Fibroblast of lung (primary cell): ENCODE measurements at places on chromosomes 2 and 18. TPM values are rescaled to one million over a fixed set of nuclear protein-coding genes. Genes with fewer than 3 reads are reported as not detected.

The ADAM17 gene
- 49.1 and 69.9 TPM in 2 replicates for total RNA-seq

DNA sequence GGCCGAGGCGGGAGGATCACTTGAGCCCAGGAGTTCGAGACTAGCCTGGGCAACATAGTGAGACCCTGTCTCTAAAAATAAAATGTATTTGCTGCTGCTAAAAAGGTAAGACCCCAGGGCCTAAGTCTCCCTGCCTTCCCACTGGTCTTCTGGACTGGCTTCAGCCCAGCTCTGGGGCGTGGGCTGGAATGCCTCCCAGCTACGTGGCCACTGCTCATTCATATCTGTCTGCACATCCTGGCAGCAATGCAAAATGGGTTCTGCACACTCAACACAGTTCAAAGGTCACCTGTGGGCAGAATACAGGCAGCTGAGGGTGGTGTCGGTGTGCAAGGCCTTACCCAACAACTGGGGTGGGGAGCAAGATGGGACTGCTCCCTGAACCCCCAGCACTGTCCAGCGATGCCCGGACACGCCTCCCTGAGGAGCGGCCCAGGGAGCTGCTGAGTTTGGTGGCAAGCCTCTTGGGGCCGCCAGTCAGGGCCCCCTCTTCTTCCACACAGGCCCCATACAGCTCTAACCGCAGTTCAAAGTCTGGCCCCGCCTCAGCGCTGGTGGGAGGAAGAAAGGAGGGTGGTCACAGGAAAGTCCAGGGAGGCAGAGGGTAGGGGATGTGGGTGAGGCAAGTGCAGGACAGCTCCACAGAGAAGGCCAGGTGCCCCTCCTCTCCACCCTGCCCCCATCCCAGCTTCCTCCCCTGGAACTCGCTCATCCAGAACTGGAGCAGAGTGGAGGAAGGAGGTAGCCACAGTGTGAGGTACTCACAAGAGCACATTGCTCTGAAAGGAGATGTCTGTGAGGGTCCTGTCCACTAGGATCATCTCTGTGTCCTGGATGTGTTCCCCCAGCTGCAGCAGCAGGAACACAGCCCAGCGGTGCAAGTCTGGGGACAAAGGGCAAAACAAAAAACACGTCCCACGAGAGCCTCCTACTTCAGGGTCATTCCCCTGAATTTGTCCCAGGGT, 8.2 kb downstream of the WDR54 start:
- no peak overlapping the region for H3K4me3 ChIP-seq
- no peak for DNase-seq
- H3K27me3 ChIP-seq = no peaks in the 10 kb centered on the region
- peaks cover 16% of the 10 kb centered on the region for H3K36me3 ChIP-seq
- H3K27ac ChIP-seq = no peak overlapping the region
- H3K4me1 ChIP-seq = peaks cover 2% of the 10 kb centered on the region

The DSEL gene
- 51.1 and 157 TPM in 2 replicates for total RNA-seq

DNA sequence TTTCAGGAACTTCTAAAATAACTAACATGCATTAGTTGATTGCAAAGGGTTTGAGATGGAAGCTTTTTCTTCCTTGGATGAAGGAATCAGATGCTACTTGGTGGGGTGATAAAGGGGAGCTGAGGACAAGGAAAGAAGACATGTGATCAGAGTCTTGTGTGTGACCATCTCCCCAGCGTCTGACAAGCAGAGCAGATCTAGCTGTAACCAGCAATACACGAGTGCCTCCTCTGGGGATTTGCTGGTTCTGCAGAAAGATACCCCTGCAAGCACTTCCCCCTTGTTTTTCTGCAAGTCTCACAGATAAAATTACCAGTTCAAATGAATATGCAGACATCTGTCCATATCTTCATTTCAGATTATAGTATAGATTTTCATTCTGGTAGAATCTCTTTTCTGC, 2.7 kb downstream of the CDH7 start:
- H3K36me3 ChIP-seq = no peaks in the 10 kb centered on the region
- no peak overlapping the region for H3K27ac ChIP-seq
- DNase-seq = peak; percentile 5
- H3K27me3 ChIP-seq = no peaks in the 10 kb centered on the region

The PKDCC gene
- 63.9 and 70.1 TPM in 2 replicates for total RNA-seq

DNA sequence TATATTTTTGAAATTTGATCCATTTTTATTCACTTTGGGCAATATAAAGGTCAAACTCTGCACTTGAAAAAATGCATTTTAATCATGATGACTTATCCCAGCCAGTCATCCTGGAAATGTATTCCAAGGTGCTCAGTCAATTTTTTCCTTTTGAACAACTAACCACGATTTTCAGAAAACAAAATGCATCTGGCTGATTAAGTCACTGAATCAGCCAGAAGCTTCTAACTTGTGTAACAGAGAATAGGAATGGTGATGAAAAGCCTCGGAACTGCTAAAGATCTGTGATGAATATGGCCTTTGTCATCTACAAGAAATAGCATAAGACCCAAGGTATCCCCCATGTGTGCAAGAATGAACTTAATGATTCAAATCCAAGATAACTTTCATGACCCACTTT, 572.7 kb downstream of the EPHA4 start:
- no peaks in the 10 kb centered on the region for H3K4me1 ChIP-seq
- H3K27ac ChIP-seq = no peak overlapping the region
- no peaks in the 10 kb centered on the region for H3K27me3 ChIP-seq
- DNase-seq = no peak
- H3K4me3 ChIP-seq = no peak overlapping the region

- H3K27me3 ChIP-seq = no peaks in the 10 kb centered on the region
- H3K4me3 ChIP-seq = no peak overlapping the region
- H3K4me1 ChIP-seq = peaks cover 2% of the 10 kb centered on the region
- no peak for DNase-seq
- no peaks in the 10 kb centered on the region for H3K36me3 ChIP-seq
These were observed 3.2 kb upstream of the MREG start for GRCh38 chr2:216016581-216016980.

DNA sequence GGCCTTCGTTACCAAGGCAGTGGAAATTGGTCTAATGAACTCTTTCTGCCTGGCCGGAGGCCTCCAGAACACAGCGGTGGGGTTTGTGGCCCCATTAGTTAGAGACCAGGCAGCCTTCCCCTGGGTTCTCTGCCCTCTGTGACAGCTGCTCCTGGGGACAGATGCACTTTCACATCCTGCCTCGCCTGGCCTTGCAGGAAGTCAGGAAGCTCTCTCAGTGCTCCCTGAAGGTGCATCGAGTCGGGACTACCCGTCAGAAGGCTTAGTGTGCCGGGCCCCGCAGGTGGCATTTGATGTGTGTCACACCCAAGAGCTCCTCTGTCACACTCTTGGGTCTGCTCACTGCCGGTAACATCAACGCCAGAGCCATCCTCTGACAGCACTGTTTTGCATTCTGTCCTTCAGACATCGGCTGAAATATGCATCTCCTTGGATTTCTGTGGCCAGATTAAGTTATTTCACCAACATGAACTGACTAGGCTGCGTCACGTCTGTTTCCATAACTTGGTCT, 158.3 kb downstream of the LDLRAD4 start:
- no peaks in the 10 kb centered on the region for H3K27me3 ChIP-seq
- H3K4me1 ChIP-seq = peaks cover 6% of the 10 kb centered on the region
- H3K27ac ChIP-seq = no peak overlapping the region
- no peaks in the 10 kb centered on the region for H3K36me3 ChIP-seq

- H3K4me3 ChIP-seq = no peak overlapping the region
- H3K27ac ChIP-seq = no peak overlapping the region
- H3K4me1 ChIP-seq = no peaks in the 10 kb centered on the region
These were observed 229.4 kb upstream of the MYT1L start for GRCh38 chr2:2560374-2561015.

The CPO gene
- under 0.01 TPM in 1 of 2 replicates, not detected in the other for total RNA-seq

DNA sequence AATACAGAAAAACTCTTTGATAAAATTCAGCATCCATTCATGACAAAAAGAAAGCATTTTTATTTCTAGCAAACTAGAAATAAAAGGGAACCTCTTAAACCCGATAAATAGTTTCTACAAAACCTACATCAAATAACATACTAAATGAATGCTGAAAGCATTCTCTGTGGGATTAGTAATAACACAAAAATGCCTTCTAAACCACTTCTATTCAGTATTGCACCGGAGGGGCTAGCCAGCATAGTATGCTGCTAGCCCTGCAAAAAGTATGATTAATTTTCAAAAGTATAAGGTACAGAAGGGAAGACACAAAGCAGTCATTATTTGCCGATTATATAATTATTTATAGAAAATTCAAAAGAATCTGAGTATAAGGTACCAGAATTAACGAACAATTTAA, 145.2 kb downstream of the DTNB start:
- no peaks in the 10 kb centered on the region for H3K36me3 ChIP-seq
- no peak overlapping the region for H3K27ac ChIP-seq
- H3K4me1 ChIP-seq = no peaks in the 10 kb centered on the region

GRCh38 chr2:196205881-196206435, 34.6 kb upstream of the STK17B start:
- no peak overlapping the region for H3K4me3 ChIP-seq
- H3K4me1 ChIP-seq = no peaks in the 10 kb centered on the region
- H3K27me3 ChIP-seq = no peaks in the 10 kb centered on the region
- no peaks in the 10 kb centered on the region for H3K36me3 ChIP-seq
- peak; percentile 34 for DNase-seq

DNA sequence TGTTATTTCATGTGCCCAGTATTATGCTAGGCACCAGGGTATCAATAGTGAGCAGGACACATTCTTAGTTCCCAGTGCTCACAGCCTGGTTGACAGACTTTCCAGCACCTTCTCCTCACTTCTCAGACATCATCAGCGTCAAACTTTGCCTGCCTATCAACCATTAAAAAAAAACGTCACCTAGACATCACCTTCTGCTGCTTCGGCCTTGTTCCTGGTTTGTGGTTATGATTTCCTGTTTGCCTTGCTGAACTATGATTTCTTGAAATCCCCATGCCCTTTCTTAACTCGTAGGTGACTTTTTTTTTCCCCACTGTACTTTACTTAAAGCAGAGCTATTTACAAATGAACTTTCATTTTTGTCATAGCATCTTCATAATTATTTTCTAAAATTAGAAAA, 60.4 kb upstream of the NABP1 start:
- H3K27ac ChIP-seq = no peak overlapping the region
- H3K4me1 ChIP-seq = peaks cover 4% of the 10 kb centered on the region
- DNase-seq = no peak
- no peaks in the 10 kb centered on the region for H3K27me3 ChIP-seq
- H3K4me3 ChIP-seq = no peak overlapping the region
- H3K36me3 ChIP-seq = no peaks in the 10 kb centered on the region

- no peak overlapping the region for H3K27ac ChIP-seq
- no peaks in the 10 kb centered on the region for H3K36me3 ChIP-seq
- no peaks in the 10 kb centered on the region for H3K4me1 ChIP-seq
- no peak for DNase-seq
- H3K4me3 ChIP-seq = no peak overlapping the region
These were observed 73.3 kb upstream of the CABLES1 start for GRCh38 chr18:23062011-23062410.

The POTEI gene
- total RNA-seq = not detected in 2 replicates

The ONECUT2 gene
- under 0.01 TPM in 2 replicates for total RNA-seq

DNA sequence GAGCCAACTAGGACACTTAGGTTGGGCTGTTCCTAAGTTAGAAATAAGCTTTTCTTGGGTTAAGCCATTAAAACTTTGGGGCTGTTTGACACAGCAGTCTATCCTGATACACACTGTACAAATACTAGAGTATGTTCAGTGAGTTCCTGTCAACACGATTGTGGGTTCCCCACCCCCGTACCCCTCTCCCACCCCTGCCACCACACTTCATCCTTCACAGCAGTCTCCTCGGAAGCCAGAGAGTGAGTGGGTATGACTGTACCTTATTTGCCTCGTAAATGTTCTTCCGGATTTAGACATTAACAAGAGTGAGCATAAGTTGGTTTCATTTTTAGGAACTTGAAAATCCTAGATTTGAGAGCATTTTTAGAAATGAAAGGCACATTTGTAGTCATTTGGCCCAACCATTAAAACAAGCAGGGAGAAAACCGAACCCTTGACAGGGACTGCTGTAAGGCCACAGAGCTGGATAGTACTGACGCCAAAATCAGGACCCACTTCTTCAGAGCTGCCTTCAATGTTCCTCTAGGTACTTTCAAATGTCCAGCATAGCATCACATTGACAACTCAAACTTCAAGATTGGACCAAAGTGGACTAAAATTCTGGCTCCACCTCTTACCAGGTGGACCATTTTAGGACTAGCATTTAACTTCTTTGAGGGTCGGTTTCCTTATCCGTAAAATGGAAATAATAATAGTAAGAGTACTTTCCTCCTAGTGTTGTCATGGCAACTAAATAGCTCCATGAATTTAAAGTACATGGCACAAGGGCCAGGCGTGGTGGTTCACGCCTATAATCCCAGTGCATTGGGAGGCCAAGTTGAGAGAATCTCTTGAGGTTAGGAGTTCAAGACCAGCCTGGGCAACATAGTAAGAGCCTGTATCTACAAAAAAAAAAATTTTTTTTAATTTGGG, 166.3 kb upstream of the SERTAD2 start:
- no peak overlapping the region for H3K4me3 ChIP-seq
- no peak overlapping the region for H3K27ac ChIP-seq
- DNase-seq = no peak

DNA sequence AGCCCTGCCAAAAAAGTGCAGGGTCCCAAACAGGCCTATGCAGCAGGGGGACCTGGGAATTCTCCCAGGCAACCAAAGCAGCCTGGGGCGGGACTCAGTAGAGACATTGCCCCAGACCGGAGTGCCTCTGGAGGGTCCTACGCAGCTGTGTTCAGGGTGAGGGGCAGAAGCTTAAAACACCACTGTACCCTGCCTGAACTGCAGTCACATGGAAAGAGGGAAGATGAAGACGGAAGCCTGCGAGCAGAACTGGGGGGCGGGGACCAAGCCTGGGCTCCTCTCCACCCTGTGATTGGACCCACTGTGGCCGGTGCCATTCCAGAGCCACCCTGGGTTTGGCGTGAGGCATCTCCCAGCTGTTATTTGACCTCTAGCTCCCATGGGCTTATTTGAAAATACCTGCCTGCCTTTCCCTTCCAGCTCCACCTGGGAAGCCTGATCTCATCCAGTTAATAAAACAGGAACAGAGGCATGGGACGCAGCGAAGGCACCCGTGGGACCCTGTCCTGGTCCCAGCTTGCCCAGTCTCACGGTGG, 183.1 kb downstream of the SMAD2 start:
- DNase-seq = no peak
- H3K4me3 ChIP-seq = no peak overlapping the region
- H3K27ac ChIP-seq = no peak overlapping the region
- no peaks in the 10 kb centered on the region for H3K36me3 ChIP-seq
- no peaks in the 10 kb centered on the region for H3K27me3 ChIP-seq

The MAPK4 gene
- under 0.01 TPM in 1 of 2 replicates, not detected in the other for total RNA-seq

The AP1S3 gene
- 3.3 TPM in 2 replicates for total RNA-seq

GRCh38 chr2:240463274-240463865, 27.9 kb downstream of the GPC1 start:
- peaks cover 42% of the 10 kb centered on the region for H3K36me3 ChIP-seq
- no peaks in the 10 kb centered on the region for H3K27me3 ChIP-seq
- H3K4me1 ChIP-seq = no peaks in the 10 kb centered on the region
- no peak overlapping the region for H3K4me3 ChIP-seq

DNA sequence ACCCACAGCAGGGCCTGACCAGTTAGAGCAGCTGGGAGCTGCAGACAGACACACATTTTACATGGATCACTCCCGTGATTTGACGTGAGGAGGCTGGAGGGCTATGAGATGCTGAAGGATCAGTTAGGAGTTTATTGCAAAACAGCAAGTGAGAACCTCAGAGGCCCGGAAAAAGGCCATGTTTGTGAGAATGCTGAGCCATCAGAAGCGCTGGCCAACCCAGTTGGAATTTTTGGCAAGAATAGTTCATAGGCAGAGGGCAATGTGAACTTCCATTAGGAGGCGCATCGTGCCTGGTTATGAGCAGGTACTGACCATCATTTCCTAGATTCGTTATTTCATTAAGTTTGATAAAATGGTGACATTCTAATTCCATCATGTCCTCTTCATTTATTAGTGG, 23.3 kb upstream of the LMAN1 start:
- H3K36me3 ChIP-seq = no peaks in the 10 kb centered on the region
- no peaks in the 10 kb centered on the region for H3K27me3 ChIP-seq
- H3K27ac ChIP-seq = no peak overlapping the region
- peaks cover 2% of the 10 kb centered on the region for H3K4me1 ChIP-seq
- no peak for DNase-seq
